ENCODE measurements at places on chromosomes 13 and 19.

DNA sequence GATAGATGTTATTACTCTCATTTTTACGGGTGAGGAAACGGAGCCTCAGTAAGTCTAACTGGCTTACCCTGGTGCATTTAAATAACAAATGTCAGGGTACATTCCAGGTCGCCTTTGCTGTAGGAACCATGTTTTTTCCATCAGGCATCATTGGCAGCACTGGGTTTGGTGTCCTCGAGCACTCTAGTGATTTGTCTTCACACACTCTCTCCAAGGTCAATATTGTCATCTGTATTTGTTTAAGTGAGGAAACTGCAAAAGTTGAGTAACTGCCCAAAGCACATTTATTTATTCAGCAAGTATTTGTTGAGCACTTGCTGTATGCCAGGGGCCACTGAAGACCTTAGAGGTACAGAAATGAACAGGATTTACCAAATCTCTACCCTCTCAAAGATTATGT, 78.6 kb downstream of the DCT start:
- DNase-seq = no peak

DNA sequence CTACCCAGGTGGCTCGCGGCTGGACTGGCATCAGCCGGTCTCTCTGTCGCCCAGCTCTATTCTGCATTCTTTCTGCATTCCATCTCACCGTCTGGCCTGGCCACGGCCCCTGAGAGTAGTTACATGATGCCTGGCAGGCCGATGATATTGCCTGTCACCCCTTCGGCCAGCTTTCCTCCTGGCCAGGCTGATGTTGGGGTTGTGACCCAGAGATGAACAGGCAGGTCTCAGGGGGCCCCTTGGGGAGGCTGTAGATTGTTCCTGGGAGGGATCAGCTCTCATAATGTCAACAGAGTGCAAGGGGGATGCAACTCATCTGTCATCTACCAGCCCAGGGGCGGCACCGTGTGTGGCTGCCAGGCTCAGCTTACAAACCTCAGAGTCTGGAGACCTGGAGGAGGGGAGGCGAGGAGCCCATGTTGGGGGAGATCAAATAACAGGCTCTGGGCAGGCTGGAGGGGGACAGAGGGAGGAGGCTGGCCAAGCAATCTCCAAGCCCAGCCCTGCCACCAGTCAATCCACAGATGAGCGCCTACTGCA, 13.6 kb upstream of the FBXO17 start:
- no peak for DNase-seq

DNA sequence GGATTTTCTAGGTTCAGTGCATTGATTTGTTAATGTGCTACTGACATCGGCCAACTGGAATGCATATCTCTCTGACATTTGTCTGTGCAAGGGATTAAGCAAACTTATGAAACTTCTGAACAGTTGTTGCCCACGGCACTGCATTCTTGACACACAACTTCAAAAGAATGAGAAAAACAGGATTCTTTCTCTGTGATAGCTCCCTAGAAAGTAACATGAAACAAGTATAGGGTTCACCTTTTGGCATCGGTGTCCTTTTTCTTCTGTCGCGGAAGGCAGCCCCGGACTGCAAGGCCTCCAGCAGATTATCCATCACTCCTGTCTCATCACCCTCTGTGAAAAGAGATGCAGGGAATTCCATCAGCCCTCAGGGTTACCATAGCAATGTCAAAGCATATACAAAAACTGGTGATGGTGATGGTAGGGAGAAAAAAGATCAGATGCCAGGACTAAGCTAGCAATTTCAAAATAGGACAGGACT, 389.2 kb downstream of the DIAPH3 start:
- no peak for DNase-seq

DNA sequence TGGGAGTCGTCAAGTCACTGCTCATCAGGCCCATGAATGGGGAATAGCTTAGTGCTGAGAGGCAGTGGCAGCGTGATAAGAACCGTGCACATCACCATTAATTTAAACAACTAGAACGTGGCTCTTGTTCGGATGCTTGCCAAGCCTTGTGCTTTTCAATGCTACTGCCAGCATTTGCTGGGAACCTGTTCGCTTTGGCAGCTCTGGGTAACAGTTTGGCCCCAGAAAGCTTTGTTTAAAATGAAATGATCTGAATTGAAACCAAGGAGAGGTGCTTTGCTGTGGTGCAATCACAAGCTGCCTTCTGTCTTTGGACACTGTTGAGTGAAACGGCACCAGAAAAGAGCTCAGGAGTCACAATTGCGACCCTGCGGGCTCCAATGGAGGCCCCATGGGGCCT, 53.5 kb upstream of the OLFM4 start:
- no peak for DNase-seq

DNA sequence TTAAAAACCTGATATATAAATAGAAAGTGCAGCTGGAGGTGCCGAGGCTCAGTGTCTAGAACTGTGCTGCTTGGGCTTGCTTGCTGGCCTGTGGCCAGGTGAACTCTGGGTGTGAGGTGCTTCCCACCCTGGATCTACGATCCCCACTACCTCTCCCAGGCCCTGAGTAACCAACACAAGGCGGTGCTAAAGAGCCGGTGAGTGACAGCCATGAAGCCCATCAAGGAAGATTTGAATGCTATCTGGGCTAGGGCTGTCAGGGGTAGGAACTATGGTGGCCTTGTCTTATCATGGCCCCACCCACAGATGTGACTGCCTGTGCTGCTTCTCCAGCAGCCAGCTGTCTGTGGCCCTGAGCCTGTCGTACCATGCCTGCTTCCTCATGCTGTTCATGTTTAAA, 25.6 kb upstream of the ZNF91 start:
- no peak for DNase-seq

DNA sequence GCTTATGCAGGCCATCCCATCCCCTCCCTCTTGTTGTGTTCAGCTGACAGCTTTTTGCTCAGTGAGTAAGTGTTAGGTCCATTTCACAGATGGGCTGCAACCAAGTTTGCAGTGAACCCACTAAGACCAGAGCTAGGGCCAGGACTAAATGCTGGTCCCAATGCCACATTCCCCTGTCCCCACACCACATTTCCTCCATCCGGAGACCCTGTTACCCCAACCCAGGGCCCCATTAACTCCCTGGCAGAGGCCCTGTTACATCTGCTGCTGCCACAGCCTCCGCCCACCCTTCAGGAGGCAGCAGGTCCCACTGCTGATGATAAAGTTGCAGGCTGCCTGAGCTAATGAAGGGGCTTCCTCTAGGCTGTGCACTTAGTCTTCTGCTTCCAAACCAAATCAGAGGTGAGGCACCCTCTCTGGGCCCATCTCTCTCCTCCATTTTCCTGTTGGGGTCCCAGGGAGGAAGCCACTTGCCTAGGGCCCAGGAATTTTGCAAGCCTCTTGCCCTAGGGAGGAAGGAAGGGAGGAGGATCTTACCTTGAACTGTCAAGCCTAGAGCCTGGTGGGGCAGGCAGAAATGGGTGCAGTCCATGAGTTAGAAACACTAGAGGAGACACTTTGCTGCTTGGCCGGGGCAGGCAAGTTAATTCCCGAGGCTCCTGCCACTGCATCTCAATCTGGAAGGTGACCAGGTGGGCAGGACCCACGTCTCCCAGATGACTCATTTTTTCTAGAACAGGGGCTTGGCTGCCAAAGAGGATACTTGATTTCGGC, 3.4 kb upstream of the USF2 start:
- DNase-seq = peak; percentile 73

DNA sequence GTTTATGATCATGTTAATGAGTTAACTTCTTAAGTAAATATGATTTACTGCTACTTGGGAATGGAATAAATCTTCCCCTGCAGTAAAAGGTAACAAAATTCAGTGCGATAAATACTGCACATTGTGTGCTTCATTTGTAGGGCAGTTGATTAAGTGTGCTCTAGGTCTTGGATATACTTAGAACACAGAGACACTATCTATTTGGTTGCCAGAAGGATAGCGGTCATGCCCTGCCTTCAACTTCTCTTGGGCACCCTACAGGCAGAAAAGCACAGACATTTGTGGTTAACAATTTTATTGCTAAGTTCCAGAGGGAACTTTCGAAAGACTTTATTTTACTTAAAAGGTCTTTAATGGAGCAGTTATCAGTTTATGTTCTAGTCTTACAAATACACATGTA, 605.8 kb downstream of the PCDH9 start:
- DNase-seq = no peak

GRCh38 chr13:112069061-112069844, 2.3 kb downstream of the SOX1 start:
- no peak for DNase-seq

DNA sequence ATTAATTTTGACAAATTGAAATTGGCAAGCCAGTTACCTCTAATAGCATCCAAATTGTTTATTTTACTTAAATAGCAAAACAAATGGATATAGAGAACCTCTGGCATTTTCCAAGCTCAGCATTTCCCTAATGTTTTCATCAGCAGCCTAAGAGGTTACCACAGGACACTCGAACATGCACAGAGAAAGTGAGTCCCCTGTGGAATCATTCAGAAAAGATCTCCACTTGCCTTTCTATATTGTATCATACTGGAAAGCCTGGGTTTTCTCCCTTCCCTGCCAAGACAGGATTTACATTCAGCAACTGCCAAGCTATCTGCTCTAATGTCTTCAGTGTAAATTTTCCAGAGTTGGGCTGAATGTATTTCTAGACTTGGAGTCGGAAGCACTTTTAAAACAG, 188.9 kb downstream of the KCTD12 start:
- no peak for DNase-seq

GRCh38 chr13:21054313-21054712, 7.1 kb downstream of the LATS2 start:
- DNase-seq = no peak

GRCh38 chr13:87123987-87124784, 547.0 kb upstream of the SLITRK5 start:
- no peak for DNase-seq

DNA sequence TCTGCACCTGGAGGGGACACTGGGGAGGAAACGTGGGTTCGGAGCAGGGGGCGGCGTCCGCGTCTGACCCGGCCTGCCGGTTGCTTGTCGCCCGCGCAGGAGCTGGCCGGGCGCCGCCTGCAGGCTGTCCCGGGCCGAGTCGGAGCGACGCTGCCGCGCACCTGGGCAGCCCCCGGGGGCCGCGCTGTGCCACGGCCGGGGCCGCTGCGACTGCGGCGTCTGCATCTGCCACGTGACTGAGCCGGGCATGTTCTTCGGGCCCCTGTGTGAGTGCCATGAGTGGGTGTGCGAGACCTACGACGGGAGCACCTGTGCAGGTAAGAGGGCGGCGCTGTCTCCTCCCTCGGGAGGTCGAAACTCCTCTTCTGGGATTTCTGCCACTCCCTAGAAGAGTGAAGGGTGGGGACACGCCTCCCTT, 1.3 kb downstream of the ITGBL1 start:
- no peak for DNase-seq

DNA sequence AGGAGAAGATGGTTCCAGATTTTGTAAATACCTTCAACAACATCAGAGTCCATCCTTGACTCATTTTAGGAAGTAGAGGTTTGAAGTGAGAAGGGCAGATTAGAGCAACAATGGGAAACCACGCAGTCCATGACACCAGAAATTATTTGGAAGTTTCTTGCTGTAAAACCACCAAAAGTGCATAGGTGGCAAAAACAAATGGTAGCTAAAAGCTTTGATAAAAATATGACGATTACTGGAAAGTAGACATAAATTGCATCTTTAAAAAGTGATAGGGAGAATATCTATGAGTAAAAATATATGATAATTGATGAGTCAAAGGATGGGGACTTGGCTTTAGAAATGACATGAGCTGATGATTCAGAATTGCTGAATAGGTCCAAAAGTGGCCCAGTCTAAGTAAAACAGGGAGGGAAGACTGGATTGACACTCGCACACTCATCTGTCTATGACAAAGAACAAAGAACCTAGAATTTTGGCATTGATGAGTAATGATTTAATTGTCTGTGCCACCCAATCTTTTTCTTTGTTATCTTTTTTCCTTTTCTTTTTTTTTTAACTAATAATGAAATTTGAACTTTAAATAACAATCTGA, 472.2 kb downstream of the MYO16 start:
- DNase-seq = no peak

DNA sequence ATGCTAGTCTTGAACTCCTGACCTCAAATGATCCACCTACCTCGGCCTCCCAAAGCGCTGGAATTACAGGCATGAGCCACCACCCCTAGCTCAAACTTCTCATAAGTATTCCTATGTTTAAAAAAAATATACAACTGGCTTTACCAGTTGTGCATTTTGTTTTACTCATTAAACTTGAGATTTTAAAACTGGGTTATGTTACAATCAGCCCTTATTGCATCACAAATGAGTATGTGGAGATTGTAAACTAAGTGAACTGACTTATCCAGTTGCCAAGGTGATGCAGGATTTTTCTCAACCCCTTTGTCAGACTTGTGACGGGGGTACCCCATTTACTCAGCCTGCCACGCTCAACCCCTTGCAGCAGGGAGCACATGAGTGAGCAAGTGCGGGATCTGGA, 14.4 kb upstream of the GTF2F2 start:
- no peak for DNase-seq

- no peak for DNase-seq
Measured at GRCh38 chr19:38697197-38697596, 47.1 kb downstream of the CAPN12 start.

- DNase-seq = no peak
Measured at GRCh38 chr13:49110913-49111170, 109.3 kb upstream of the MLNR start.

DNA sequence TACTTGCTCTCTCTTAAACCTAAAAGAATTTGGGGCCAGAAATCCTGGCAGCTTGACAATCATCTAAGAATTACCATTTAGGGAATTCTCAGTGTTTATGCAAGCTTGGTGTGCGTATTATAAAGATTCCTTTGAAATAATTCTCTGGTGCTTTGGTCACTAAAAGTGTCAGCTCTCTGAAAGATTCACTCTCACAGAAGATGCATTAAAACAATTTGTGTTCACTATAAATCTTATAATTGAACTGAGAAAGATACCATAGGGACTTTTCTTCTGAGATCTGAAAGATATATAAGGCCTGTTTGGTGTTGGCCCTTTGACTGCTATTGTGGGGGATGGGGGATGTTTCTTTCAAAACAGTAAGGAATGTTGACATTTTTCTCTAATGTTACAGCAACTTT, 27.3 kb downstream of the EPSTI1 start:
- DNase-seq = no peak

DNA sequence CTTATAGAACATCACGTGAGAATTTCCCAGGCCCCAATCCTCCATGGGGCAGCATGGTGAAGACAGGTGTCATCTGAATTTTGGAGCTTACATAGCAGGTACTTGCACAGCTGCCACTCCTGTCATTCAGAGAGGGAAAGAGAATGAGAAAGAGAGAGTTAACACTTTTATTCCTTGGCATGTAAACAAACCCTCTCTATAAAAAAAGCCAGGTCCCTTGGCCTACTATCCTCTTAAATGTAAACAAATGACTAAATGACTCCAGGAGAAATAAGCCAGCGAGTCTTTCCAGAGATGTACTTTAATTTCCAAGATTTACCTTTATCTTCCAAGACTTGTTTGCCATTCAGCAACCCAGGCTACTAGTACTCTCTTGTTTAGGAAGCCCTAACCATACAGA, 195.3 kb upstream of the HTR2A start:
- DNase-seq = no peak
